ENCODE measurements at places on chromosomes 5 and 9. TPM values are rescaled to one million over a fixed set of nuclear protein-coding genes. Genes with fewer than 3 reads are reported as not detected.

BARHL1 gene
- not detected for total RNA-seq

DRD1 gene
- 0.11 TPM for total RNA-seq

CBY3 gene
- total RNA-seq = not detected

CTXN3 gene
- total RNA-seq = not detected

TTC16 gene
- total RNA-seq = not detected

ABCA1 gene
- 14.0 TPM for total RNA-seq

DAB2IP gene
- total RNA-seq = 71.6 TPM

KCNV2 gene
- not detected for total RNA-seq

EDIL3 gene
- 68.1 TPM for total RNA-seq

WNK2 gene
- total RNA-seq = not detected

CCL27 gene
- 9.3 TPM for total RNA-seq

ARL14EPL gene
- total RNA-seq = not detected

CSF1R gene
- 70.9 TPM for total RNA-seq

DOK3 gene
- total RNA-seq = 0.32 TPM

CDX1 gene
- not detected for total RNA-seq

MARCOL gene
- not detected for total RNA-seq

EGFL7 gene
- total RNA-seq = 443 TPM

KIF4B gene
- total RNA-seq = not detected

SLCO6A1 gene
- not detected for total RNA-seq

CCNO gene
- 43.2 TPM for total RNA-seq

HAVCR2 gene
- 1.7 TPM for total RNA-seq

AGXT2 gene
- not detected for total RNA-seq

NTRK2 gene
- total RNA-seq = 23.8 TPM
